ENCODE measurements at places on chromosomes 3 and 15.

- DNase-seq: no peak
These were observed 10.4 kb downstream of the TNK2 start for GRCh38 chr3:195897853-195898415.

DNA sequence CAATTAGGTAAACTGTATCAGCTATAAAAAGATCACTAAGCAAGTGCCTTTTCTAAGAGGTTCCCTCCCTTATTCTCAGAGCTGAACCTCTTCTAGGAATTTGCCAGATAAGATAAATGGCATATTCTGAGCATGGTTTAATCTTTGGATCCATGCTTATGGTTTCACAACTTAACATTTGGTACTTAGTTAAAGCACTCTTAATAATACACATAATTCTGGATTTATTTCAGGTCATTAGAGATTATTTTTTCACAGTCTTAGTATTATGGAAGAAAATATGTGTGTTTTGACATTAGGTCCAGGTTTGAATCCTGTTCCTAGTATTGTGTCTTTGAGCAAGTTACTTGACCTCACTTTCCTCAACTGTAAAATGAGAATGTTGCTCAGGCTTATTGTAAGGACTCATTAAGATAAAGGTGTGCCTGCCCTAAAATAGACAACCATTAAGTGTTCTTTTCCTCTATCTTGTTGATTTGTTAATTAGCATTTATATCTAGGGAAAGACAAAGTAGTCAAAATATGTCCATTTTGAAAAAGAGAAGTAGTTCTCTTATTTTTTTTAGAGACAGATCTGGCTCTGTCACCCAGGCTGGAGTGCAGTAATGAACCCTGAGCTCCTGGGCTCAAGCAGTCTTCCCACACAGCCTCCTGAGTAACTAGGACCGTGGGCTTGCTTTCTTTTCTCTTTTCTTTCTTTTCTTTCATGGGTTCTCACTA is 43.4 kb downstream of the TSC22D2 start:
- no peak for DNase-seq

DNA sequence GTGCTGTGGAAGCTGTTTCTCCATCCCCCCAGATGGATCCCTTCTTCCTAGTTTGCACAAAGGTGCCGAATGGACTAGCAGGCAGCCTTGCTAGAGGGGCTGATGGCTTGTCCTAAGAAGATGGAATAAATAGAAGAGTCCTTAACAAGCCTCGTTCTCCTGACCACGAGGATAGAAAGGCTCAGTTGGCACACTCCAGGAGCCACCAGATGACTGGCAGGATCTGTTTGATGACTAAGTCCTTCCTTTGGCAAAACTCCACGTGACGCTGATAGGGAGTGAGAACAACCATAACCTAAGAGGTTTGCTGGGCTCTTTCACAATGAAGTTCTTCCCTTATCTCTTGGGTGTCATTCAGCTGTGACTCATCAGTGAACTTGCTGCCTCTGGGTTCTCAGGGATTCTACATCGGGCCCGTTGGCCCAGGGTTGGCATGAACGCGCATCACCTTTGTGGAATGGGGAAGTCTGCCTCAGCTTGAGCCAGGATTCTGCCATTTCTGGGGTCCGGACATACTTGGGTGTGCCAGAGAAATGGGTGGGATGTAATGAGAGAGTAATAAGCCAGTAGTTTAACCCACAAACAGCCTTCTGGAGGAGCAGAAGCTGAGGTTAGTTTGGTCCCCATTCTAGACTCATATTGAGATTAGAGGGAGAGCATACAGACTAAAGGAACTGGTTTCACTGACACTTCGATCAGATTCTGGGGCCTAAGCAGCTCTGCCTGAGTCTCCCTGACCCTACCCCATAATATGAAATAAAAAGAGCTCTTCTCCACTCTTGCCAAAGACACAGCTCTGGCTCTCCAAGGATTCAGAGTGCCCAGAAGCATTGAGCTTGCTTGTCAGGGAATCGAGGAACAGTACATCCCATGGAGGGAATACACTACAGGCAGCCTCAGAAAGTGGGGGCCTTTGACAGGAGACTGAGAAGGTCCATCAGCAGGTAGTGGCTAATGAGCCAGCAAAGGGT is 2.0 kb upstream of the MELTF start:
- DNase-seq: no peak

GRCh38 chr15:94346282-94346681 is 114.9 kb downstream of the MCTP2 start:
- no peak for DNase-seq

DNA sequence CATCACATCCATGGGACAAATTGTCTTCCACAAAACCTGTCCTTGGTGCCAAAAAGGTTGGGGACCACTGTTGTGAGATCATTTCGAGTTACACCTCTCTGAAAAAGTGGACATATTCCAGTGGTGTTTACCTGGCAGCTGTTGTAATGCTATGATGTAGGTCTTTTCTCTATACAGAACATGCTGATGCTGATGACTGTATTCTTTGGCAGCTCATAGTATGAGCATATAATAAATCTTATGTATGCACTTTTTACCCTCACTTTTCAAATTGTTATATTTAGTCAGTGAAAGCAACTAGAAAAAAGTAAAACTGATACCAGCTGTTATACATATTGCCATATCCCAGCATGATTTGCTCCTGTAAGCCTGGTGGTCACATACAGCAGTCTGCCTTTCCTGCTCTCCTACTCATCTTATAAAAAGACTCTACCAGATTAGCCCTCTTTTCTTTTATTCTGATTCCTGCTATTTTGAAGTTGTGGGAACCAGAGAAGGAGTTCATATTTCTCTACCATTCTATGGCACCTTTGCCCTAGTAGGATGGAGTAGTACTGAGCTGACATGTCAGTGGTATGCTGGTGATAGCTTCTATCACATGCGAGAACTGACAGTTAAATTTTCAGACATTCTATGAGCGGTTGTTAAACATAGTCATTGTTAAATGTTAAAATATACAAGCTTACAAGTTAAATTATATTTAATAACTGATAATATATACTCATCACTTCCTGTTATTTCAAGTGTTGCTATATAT is 128.7 kb downstream of the FNDC3B start:
- DNase-seq: no peak

GRCh38 chr15:83992324-83993031 is 243.1 kb upstream of the GOLGA6L4 start:
- no peak for DNase-seq

DNA sequence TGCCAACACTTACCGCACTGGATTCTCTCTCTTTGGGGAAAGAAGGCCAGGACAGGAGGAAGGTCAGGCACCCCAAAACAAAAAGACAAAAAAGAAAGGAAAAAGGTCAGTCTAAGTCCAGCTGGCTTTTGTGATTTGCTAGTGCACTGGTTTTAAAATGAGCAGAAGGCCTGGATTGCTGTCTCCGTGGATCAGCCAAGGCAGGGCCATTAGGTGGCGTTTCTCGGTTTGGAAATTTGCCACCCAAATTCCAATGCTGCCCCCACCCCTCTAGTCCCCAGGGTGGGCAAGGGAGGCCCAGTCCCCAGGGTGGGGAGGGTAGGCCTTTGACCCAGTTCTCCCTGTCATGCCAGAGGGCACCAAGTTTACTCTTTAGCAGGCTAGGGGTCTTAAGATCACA is 33.3 kb downstream of the TLE3 start:
- DNase-seq: no peak

DNA sequence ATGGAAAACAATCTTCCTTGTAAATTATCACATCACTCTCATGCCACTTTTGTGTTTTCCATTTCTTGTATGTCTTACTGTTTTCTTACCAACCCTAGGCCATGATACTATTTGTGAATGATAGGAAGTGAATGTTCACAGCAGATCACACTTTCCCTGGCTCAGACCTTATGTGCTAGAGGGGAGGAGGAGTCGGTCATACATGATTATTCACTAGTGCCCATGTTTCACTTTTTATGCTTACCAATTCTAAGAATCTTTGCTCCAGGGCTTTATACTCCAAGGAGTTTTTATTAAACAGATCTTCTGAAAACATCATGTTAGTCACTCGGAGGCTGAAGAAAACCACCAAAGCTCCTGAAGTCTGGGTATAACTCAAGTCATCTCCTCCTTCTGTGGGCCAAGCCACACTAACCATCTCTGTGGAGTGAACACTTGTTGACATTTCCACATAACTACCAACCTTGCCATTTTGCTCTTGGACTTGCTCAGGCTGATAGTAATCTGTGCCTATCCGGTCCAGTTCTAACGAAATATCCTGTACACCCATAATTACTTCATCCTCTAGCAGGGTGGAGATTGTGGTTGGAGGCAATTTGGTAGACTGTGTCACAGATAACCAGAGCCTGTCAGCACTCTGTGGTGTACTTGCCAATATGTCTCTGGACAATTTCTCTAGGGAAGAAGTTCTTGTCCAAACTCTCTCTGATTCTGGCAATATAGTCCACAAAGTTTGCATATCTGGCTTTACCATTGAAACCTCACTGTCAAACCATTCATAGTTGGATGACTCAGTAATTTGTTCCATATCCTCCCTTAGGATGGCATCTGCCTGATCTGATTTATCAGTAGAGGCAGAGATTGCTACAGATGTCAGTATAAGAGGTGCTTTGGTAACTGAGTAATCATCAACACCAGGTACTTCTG is 76.8 kb downstream of the IMPG2 start:
- no peak for DNase-seq

DNA sequence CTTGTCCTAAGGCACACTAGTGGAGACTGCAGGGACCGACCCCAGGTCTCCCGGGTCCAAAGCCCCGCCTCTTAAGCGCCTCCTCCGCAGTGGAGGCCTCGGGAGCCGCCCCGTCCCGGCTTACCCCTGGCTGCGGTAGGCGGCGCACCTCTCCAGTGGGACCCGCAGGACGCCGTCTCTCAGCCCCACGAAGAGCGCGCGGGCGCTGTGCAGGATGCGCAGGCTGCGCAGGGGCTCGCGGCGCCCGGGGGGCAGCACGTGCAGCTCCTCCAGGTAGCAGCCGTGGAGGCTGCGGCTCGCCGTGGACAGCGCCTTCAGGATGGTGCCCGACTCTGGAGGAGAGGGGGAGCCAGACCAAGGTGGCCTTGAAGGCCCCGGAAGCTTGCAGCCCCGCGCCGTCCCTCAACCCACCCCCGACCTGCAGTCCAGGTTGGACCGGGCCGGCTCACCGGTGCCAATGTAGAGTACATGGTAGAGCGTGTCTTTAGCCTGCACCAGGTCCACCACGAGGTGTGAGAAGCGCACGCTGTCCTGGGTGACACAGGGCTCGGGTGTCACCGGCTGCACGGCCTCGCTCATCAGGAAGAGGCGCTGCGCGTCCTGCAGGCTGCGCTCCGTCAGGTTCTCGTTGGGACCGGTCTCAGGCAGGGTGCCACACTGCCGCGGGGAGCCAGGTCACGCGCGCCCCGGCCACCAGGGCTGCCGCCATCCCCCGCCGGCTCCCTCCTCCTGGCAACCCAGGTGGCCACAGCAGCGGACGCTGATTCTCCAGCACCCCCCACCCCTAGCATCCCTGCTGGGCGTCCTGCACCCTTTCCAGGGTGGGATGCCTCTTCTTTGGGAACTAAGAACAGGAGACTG is 105.5 kb downstream of the SEMA5B start:
- no peak for DNase-seq

Data from T-helper 22 cell (primary cell).